H4 (cell line): ENCODE measurements at places on chromosomes 3 and 15. TPM values are rescaled to one million over a fixed set of nuclear protein-coding genes. Genes with fewer than 3 reads are reported as not detected.

GRCh38 chr15:41881920-41882688, 11.7 kb downstream of the SPTBN5 start:
- DNase-seq = no peak

NMNAT3 gene
- not detected in 2 replicates for total RNA-seq

- peak; percentile 14 for DNase-seq
These were observed 412.0 kb downstream of the FHIT start for GRCh38 chr3:60839246-60839645.

DNA sequence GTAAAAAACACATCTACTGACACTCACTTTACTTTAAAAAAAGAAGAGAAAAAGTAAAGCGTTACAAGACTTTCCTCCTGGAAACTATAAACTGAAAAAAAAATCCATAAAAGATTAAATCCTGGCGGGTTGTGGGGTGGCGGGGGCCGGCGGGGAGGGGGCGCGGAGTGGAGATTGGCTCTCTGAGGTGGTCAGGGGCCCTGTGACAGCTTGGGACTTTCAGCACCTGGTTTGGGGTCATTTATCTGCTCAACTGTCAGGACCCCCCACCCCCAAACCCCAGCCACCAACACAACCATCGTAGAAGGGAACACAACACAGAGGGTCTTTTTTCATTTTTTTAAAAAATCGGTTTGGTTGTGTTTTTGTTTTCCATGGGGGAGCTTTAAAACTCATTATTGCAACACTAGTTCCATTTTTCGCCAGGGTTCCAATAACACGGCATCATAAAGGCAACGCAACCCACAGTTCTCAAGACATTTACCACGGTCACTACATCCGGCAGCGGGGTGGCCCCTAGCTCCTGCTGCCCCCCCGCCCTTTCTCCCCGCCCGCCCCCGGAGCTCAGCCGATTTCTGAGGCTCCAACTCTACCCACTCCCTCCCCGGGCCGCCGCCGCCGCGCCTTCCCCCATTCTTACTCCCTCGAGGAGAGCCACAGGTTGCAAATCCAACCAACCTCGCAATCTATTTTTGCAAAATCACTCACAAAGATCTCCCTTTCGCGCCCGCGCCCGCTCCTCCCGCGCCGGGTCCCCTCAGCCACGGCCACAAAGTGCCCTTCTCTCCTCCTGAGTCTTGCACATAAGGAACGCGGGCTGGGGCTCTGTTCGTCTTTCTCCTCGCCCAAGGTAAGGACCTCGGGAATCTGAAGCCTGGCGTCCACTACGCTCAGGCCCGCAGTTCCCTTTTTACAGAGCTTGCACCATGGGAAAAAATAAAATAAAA, 1.8 kb downstream of the BCL6 start:
- DNase-seq = peak; percentile 19

PLSCR2 gene
- not detected in 2 replicates for total RNA-seq

DNA sequence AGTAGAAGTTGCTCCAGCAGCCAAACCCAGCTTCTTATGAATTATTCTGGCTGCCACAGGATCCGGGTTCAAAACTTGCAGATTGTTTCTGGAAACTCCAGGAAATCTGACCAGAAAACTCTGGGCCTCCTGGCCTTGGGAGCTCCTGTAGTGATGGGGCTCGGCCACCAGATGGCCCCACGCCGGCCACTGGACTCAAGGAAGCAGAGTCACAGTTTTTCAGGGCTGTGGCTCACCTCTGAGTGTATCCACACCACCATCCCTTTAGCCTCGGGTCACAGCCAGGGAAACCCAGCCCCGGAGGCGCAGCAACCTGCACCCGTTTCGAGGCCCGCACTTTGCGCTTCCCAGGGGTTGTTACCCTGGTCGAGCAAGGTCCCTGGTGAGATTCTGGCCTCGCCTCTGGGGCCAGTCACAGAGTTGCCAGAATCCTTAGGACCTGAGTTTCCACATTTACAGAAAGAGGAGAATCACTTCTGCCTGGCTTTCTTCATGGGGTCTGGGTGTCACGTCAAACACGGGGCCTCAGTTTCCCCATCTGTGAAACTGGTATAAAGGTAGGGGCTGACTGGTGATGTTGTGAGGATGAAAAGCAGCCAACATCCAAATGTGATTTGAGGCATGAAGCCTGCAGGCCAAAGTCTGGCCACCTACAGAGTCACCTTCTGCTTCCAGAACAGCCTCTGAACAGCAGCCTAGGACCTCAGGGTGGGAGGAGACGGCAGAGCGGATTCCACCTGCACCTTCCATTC, 53.5 kb upstream of the LCTL start:
- peak; percentile 64 for DNase-seq

BOC gene
- total RNA-seq = 3.7 and 8.0 TPM in 2 replicates

DCLK3 gene
- total RNA-seq = not detected in 2 replicates
